Naive thymus-derived CD4-positive, alpha-beta T cell (primary cell): ENCODE measurements at places on chromosomes 5 and 9. TPM values are rescaled to one million over a fixed set of nuclear protein-coding genes. Genes with fewer than 3 reads are reported as not detected.

Gene WNK2
- 0.32 TPM for total RNA-seq

Gene INSL4
- not detected for total RNA-seq

Gene GPSM1
- total RNA-seq, result 9.7 TPM

Gene GARIN3
- total RNA-seq, result not detected

Gene AQP7
- total RNA-seq, result 1.1 TPM in 2 replicates

Gene PCDHB10
- not detected in 2 replicates for total RNA-seq

Gene CMYA5
- total RNA-seq, result 0.15 TPM

Gene SOWAHA
- total RNA-seq, result not detected

Gene SV2C
- not detected for total RNA-seq

Gene ZBTB34
- 9.4 TPM for total RNA-seq
